ENCODE measurements at places on chromosomes 1 and 21.

DNA sequence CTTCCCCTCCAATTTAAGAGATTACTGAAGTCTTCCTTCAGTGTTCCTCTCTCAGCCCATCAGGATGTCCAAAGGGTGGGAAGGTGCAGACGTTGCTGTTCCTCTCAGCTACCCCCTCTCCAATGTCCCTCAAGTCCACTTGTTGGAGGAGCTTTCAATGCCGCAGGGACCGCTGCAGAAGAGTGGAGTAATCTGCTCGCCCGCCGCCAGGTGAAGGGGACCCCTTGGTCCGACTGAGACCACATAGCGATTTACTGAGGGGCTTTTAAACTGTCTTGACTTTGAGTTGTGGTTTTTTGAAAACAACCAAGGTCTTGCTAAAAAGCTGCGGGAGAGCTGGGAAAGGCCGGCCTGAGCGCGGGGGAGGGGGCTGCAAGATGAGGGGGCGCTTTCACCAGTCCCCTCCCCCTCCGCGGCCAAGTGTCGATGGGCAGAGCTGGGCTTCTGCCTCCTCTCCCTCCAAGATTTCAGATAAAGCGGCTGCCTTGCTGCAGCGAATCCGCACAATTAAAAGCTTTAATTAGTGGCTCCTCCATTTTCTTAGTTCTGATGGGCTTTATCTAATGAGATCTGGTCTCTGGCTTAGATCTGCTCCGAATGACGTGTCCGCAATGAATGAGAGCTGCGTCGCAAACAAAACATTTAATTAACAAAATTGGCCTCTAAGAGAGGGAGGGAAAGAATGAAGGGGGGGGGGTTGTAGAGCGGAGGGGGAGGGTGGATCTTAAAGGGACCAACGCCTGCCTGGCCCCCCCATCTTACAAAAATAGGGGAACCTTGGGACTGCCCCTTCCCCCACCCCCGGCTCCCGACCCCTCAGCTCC lies 5.9 kb downstream of the LMO4 start:
- peak; percentile 11 for DNase-seq

DNA sequence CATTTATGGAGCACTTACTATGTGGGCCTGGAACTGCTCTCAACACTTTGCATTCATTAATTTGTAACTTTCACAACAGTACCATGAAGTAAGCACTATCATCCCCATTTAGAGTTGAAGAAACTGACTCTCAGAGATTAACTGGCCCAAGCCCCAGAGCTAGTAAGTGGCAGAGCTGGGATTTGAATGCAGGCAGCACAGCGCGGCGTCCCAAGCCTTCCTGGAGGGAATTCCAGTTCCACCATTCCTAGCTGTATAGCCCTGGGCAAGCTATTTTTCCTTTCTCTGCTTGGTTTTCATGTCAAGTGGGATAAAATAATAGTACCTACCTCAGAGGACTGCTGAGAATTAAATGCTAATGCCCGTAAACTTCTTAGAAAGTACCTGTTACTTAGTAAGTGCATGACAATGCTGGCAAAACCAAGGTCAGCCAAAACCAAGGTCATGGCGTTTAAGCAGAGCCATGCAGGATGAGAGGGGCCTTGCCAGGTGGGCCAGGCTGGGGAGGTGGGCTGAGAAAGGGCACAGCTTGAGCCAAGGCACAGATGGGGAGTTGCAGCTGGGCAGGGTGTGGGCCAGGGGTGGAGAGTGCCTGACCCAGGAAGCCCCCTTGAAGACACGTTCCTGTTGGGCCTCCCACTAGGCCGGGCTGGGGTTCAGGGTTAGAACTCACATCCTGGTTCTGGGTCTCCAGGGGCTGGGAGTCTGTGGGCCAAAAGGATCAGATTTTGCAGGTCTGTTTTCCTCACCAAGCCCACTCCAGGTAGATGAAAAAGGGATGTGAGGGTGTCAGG lies 4.6 kb upstream of the KNCN start:
- DNase-seq, result no peak

GRCh38 chr1:3909615-3910014 lies 9.5 kb upstream of the C1orf174 start:
- no peak for DNase-seq

- DNase-seq, result no peak
Observed at GRCh38 chr1:178075333-178075732, 18.6 kb upstream of the RASAL2 start.

DNA sequence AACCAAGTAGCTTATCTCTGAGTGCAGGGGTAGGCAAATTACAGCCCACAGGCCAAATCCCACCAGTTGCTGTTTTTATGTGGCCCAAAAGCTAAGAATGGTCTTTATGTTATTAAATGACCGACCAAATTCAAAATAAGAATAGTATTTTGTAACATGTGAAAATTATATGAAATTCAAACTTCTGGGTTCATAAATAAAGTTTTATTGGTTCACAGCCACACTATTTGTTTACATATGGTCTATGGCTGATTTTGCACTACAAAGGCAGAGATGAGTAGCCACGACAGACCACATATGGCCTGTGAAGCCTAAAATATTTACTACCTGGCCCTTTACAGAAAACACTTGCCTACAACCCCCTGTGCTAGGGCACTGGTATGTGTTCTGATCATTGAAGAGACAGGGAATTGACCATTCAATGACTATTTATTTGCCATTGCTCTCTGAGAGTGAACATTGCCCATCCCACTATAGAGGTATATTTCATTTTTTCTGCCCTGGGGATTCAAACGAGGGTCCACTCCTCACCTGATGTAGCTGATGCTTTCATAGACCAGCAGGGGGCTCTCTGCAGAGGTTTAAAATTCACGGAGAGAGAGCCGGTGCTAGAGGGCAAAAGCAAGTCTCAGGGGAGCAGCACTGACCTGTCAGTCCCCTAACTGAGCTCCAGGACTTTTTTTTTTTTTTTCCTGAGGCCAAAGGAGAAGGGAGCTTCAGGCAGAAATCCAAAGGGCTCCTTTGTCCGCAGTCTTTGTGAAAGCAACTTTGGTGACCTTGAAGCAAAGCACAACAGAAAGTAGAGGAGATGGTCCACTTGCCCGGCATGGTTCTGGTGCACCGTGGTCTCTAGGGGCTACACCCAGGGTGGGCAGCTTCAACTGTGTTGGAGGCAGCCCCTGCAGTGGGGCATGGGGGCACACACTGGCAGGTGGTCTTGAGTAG lies 7.3 kb upstream of the GNL2 start:
- DNase-seq, result peak; percentile 72

DNA sequence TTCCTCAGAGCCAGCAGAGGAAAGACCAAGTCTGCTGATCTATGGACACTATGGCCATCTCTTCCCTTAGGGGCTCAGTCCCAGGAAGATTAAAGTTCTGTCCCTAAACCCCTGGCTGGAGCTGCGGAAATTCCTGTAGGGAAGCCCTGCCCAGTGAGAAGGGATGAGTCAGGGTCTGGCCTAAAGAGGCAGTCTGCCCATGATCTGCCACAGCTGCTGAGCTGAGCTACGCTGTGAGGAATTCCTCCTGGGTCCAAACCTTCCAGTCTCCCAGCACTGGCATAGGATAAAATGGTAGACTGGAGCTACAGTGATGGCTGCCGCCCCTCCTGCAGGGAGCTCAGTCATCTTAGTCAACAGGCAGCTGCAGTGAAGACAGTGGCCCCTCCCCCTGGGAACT lies 213.7 kb downstream of the BRINP2 start:
- no peak for DNase-seq

DNA sequence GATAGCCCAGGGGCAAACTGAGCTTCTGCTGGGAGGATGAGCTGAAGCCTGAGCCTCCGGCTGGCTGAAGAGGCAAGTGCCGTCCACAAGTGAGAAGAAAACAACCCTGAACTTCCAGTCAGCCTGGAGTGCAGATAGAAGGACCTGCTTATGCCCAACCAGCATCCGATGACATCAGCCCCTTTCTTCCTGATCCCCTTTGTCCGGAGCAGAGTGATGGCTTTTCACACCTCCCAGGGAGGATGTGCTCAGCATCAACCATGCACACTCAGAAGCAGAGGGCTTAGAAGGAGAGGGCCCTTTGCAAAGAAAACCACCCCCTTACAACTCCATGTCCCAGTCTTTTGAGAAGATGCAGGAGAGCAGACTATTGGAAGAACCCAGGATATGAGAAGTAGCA lies 23.7 kb upstream of the REG4 start:
- no peak for DNase-seq

DNA sequence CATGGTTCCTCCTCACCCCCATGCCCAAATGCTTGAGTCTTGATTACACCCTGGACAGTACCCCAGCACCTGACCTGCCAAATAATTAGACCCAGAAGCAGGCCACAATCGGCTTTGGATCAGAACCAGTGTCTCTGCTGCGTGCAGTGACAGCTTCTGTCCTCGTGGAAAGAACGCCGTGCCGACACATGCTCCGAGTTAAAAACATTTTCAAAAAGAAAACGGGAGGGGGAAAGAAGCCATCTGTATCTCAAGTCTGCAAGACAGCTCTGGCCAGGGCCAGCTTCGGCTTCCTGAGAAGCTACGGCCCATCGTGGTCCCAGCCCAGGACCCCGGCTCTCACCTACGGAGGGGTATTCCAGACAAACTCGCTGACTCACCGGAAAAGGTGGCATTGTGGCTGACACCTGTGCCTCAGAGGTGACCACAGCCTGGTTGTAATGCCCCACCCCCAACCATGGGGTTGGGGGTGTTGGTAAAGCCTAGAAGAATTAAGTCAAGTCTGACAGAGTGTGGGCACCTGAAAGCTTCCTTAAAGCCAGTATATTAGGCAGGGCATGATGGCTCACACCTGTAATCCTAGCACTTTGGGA lies 25.8 kb downstream of the SSBP3 start:
- no peak for DNase-seq

GRCh38 chr1:184866991-184867788 lies 107.1 kb downstream of the NIBAN1 start:
- peak; percentile 47 for DNase-seq

DNA sequence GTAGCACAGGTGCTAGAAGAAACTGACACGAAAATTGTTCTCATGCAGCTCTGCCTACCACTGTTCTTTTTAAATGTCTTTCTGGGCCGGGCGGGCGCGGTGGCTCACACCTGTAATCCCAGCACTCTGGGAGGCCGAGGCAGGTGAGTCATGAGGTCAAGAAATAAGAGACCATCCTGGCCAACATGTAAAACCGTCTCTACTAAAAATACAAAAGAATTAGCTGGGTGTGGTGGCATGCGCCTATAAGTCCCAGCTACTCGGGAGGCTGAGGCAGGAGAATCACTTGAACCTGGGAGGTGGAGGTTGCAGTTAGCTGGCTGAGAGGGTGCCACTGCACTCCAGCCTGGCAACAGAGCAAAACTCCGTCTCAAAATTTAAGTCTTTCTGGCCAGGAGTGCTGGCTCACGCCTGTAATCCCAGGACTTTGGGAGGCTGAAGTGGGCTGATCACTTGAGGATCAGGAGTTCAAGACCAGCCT lies 947 bp upstream of the RIT1 start:
- no peak for DNase-seq

- DNase-seq, result no peak
Observed at GRCh38 chr1:2078170-2078569, 28.0 kb downstream of the PRKCZ start.

- no peak for DNase-seq
Observed at GRCh38 chr1:3161176-3161840, 92.3 kb downstream of the PRDM16 start.

- DNase-seq, result no peak
Observed at GRCh38 chr1:1307261-1307922, 338 bp downstream of the ACAP3 start.

DNA sequence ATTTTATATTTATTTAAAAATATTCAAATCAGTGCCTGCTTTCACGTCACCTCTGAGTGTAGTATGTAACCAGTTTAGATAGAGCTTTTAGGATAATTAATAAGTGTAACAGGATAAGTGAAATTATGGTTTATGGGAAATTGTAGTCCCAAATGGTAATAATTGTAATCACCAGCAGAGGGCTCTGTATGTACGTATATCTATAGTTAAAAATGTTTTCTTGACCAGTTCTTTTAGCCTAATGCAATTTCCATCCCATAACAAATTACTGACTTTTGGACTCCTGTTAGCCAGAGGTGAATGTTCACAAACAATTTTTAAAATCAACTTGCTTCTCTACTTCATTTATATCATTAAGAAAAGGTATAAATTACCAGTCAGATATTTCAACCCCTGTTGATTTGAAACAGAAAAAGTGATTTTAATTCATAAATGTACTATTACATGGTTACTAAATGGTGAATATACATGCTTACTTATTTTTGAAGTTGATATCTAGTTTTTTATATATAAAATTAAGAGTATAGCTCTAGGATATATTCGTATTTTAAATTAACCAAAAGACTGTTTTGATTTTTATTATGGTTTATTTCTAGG lies 25.3 kb downstream of the SLC30A7 start:
- DNase-seq, result peak; percentile 30

GRCh38 chr1:907611-908451 lies 15.9 kb upstream of the SAMD11 start:
- no peak for DNase-seq

- DNase-seq, result no peak
Observed at GRCh38 chr21:33655588-33656221, 13.4 kb downstream of the ITSN1 start.

DNA sequence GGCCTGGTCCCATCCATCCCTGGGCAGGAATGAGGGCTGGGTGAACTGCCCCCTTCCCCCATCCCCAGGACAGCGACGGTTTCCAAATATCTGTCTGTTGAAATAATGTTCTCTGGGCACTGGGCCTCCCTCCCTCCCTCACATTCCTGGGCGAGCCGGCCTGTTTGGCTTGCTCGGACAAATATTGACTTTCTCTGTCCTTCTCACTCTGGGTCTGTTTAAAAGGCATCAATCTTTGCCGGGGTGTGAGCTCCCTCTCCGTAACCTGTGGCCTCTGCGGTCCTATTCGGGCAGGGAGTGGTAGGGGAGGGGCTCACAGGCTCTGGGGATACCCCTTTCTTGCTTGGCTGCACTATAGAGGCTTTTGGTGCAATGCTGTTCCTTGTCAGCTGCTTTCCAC lies 40.2 kb downstream of the FOXD2 start:
- no peak for DNase-seq

- DNase-seq, result peak; percentile 15
Observed at GRCh38 chr1:198575798-198576641, 35.5 kb upstream of the ATP6V1G3 start.

- peak; percentile 58 for DNase-seq
Observed at GRCh38 chr1:203306089-203306964, 1.0 kb downstream of the BTG2 start.

- no peak for DNase-seq
Observed at GRCh38 chr1:147924813-147925212, 3.4 kb upstream of the GPR89B start.

DNA sequence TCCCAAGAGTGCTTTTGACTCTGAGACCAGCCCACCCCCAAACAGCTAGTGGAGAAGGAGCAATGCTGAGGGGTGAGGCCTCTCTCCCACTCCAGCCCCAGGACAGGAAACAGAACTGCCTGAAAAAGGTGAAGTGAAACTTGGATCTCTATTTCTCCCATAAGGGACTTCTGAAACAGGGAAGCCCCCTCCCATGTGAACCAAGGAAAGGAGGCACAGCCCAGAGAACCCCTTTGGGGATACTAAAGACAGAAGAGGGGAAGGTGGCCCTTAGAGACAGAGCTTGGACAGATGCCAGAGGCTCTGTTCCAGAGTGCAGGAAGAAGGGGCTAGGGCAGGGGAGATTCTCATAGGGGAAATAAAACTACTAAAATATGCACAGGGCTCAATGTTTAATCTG lies 2.9 kb downstream of the TNFAIP8L2 start:
- DNase-seq, result no peak
